ENCODE measurements at places on chromosomes 4 and X.

GRCh38 chrX:83160096-83160495 lies 348.0 kb upstream of the POU3F4 start:
- DNase-seq = no peak

DNA sequence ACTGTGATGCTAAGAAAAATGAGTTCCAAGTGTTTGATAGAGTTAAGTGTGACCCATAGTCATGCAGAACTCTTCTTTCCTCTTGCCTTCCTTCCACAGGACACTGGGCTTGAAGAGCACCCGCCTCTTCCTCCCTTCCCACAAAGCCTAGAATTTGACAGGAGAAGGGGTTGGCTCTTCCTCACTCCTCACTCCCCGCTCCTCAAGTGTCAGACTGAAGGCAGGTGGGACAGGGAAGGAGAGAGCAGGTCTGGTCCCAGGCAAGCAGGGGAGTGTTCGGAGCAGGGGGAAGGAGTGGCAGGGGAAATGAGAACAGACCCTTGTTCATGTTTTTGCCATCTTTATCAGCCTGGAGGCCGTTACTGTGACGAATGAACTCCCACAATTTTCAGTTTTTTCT lies 10.7 kb downstream of the MAGED2 start:
- no peak for DNase-seq

DNA sequence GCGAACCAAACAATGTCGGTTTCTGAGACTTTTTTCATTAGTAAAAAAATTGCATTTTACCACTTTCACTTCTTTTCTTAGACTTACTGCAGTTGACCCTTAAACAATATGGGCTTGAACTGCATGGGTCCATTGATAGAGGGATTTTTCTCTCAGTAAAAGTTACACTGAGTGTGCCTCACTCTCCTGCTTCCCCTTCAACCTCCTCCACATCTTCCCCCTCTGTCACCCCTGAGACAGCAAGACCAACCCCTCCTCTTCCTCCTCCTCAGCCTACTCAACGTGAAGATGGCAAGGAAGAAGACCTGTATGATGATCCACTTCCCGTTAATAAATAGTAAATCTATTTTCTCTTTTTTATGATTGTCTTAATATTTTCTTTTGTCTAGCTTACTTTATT lies 43.4 kb downstream of the TEC start:
- no peak for DNase-seq

DNA sequence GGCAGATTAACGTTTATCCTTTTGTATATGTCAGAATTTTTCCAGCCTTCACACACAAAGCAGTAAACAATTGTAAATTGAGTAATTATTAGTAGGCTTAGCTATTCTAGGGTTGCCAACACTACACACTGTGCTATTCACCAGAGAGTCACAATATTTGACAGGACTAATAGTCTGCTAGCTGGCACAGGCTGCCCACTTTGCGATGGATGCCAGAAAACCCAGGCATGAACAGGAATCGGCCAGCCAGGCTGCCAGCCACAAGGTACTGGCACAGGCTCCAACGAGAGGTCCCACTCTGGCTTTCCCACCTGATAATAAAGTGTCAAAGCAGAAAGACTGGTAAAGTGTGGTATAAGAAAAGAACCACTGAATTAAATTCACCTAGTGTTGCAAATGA lies 94.8 kb downstream of the TET2 start:
- DNase-seq = no peak

DNA sequence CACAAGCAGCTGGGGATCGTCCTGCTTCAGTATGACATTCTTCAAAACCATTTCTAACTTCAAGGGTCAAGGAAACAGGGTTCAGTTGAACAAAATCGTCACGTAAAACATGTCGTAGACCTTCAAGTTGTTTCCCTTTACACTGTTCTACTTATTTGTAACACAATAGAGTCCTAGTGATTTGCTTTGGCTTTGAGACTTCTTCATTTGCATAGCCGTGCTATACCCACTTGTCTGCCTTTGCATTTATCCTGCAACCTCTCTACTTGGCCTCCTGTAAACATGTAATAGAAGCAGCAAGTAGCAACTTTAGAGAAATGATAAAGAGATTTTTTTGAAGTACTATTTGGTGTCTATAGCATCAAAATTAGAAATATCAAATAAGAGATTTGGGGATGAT lies 194.9 kb downstream of the SLC7A11 start:
- no peak for DNase-seq
